NCI-H524 treated with DMSO at 0.1 percent for 48 hours (cell line): ENCODE measurements at places on chromosomes 3 and 15.

- no peak for DNase-seq
Measured at GRCh38 chr15:95897651-95898050, 432.8 kb upstream of the NR2F2 start.

DNA sequence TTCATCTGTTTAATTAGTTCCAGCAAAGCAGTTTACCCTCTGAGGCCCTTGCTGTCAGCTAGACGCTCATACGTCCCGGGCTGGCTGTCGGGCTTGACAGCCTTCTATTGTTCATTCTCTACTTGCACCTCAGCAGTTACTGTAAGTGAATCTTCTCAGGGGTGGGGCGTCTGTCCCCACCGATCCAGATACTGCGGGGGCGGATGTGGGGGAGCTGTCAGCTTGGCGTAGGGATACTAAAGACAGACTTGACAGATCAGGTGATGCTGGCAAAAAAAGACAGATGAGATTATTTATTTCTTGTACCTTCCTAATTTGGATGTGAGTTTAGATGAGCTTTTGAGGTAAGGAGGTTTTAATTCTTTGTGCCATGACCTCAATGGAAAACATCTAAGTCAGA, 315.3 kb downstream of the NR2F2 start:
- DNase-seq = no peak

DNA sequence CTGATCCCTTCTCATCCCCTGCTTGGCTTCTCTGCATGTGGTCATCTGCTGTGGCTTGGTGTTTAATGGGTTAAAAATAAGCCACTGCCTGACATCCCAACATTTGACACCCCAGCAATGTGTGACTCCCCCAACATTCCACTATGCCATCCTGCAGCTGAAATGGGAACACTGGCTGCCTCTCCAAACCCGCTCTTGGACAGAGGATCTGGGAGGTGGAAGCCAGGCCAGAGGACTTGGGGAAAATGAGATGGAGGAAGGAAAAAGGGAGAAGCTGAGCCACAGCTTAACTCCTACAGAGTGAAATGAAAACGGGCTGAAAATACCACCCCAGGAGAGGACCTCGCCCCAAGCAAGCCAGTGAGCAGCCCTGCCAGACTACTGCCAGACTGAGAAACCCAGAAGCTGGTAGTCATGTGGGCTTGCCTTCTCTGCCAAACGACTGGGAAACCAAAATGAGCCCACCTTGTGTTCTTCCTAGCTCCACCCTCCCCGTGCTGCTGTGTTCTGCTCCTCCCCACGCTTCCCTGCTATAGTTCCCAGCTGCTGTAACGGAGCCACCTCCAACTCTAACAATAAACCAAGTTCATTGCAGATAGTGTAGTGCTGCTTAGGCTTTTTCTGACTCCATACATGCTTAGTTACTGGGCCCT, 13.7 kb downstream of the MAP1A start:
- no peak for DNase-seq

DNA sequence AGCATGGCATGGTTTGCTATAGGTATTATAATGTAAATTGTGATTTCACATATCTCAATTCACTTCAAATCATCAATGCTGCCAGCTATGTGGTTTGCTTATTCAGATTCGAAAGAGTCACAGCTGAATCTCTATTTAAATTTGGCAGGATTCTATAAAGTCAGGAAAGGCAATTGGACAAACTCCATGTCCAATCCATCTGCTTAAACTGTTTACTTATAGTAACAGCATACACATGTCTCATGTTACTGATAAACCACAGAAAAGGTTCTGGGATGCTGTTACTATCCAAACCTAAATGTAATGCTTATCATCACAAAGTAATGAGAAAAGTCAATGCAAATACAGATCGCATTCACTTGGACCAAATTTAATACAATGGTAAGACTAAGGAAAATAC, 229.7 kb downstream of the ISL2 start:
- DNase-seq = no peak

GRCh38 chr15:67305506-67305905, 50.9 kb downstream of the IQCH start:
- DNase-seq = no peak

GRCh38 chr3:129104051-129104450, 17.6 kb downstream of the RAB43 start:
- no peak for DNase-seq

- DNase-seq = no peak
Measured at GRCh38 chr3:195140816-195141793, 129.9 kb downstream of the XXYLT1 start.

DNA sequence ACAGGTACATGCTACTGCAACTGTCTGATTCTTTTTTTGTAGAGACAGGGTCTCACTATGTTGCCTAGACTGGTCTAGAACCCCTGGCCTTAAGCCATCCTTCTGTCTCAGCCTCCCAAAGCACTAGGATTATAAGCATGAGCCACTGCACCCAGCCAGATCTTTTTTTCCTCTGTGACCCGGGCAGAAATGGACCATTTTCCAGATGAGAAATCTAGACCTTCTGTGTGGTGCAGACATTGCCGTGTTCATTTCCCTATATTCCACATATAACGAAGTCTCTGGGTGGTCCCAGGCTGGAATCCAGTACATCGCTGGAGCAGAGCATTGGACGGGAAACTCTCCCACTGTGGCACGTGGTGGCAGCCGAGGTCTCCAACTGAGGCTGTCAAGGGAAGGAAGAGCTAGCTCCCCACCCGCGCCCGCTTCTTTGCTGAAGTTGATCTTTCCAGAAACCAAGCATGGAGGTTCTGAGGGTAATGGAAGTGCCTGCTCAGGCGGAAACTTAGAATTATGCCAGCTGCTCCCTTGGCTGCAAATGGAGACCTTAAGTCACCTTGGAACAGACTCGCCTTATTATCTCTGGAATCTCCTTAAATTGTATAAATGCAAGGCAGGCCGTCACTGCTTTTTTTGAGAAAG, 23.1 kb upstream of the TXNRD3 start:
- no peak for DNase-seq

GRCh38 chr15:60800299-60801072, 321.5 kb upstream of the ICE2 start:
- DNase-seq = no peak

- DNase-seq = no peak
Measured at GRCh38 chr15:66827039-66827697, 125.1 kb downstream of the SMAD6 start.

DNA sequence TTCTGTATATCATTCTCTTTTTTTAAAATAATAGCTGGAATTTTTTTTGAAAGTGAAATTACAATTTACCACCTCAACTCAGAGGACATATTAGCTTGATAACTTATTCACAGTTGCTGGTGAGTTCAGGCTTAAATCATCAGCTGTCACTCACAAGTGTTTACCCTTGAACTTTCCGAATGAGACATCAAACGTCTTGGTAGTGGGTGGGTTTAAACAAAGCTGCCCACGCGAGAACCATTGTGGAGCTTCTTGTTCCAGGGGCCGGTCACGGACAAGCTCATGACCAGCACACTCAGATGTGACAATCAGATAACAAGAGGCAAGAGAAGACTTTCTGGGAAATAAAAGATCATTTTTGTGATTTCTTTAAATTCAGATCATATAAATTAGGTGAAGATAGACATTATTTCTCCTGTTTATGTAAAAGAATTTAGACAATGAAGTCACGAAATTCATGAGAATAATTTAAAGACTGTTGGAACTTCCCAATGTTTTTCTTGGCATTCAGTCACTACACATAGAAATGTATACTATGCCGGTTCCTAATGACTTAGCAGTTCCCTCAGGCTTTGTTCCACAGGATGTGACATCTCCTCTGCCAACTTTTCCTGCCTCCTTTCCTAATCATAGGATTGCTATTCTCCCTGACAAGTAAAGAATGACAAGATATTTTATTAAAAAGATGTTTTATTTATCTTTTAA, 29.3 kb downstream of the BTD start:
- DNase-seq = no peak

GRCh38 chr3:1092061-1092460, 763 bp upstream of the CNTN6 start:
- DNase-seq = no peak

GRCh38 chr3:114635878-114636277, 342.1 kb downstream of the TIGIT start:
- DNase-seq = no peak

DNA sequence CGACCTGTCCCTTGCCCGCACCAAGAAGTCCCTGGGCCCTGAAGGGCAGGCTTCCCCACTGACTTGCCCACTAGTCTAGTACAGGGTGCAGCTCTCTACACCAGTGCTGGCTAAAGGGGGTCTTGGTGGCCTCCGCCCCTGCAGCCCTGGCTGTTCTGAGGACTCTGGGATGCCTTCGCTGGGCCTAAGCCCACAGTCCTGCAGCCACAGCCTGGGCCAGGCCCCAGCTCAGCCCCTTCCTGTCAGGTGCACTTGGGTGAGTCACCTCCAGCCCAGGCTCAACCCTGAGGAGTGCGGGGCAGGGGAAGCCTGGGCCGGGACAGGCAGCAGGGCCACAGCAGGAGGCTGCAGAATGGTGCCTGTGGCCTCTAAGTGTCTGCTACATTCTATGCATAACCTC, 971 bp downstream of the C3orf22 start:
- DNase-seq = no peak

GRCh38 chr3:37591116-37591781, 270.4 kb upstream of the CTDSPL start:
- no peak for DNase-seq

GRCh38 chr15:71512682-71513006, 297.7 kb upstream of the NR2E3 start:
- DNase-seq = no peak

- no peak for DNase-seq
Measured at GRCh38 chr3:76349715-76350480, 564.5 kb upstream of the ZNF717 start.

- DNase-seq = no peak
Measured at GRCh38 chr3:29451920-29452319, 171.0 kb downstream of the RBMS3 start.

DNA sequence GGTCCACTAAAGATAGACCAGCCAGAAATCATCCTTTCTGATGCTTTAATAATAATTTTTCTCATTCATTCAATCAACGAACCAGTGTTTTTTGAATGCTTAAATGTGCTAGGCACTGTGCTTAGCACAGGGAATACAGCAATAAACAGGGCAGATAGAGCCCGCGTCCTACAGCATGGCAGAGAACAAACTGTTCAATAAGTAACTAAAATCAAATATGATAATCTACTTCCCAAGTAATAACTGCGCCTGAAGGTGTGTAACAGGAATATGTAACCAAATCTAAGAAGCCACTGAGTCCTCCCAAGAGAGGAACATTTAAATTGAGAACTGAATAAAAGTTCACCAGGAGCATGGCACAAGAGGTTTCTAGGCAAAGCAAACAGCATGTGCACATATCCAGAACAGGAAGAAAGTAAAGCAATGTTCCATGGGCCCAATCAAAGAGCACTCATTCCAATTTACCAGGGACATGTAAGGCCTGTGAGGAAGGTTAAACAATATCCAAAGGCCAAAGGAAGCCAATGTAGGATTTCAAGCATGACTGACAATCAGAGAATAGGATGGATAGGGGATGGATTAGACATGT, 311.0 kb upstream of the RARB start:
- no peak for DNase-seq

GRCh38 chr15:77631745-77632533, 773 bp downstream of the LINGO1 start:
- DNase-seq = no peak

- DNase-seq = no peak
Measured at GRCh38 chr3:146227486-146227885, 23.4 kb downstream of the PLSCR4 start.

- DNase-seq = no peak
Measured at GRCh38 chr3:108473711-108474110, 36.7 kb downstream of the MYH15 start.

DNA sequence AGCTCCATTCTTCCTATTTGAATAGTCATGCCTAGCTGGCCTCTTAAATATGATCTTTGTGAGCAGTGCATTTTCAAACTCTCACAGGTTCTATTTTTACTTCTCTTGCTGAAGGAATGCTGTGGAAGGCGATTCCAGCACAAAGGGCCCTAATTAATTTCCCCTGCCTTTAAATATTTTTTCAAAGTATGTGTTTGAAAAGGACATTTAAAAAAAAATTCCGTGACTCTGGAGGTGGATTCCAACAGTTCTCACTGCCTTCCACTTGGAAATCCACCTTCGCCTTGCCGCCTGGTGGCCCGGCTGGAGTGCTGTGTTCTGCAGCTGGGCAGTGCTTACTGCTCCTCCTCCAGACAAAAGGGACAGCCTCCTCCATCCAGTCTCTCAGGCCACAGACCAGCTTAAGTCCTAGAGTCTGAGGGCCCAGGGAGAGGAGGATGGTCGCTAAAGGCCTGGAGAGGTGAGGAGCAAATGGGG, 61.5 kb upstream of the CORO2B start:
- no peak for DNase-seq

DNA sequence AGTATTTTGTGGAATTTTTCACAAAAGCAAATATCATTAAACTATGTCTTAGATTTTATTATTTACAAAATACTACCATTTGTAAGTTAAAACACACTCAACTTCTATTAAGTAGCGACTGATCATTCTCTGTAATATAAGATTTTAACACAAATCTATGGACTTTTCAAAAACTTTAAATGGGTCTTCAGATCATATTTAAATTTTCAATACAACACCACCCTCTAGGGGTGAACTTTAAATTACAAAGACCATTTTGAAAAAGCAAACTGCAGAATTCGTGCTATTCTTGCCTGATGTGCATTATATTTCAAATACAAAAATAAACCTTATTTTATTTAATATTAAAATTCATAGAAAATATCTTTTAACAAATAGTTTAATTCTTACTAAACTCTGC, 8.2 kb upstream of the VGLL4 start:
- no peak for DNase-seq

- no peak for DNase-seq
Measured at GRCh38 chr3:154105218-154105975, 15.8 kb upstream of the ARHGEF26 start.

- no peak for DNase-seq
Measured at GRCh38 chr3:134317106-134317947, 56.9 kb downstream of the AMOTL2 start.

DNA sequence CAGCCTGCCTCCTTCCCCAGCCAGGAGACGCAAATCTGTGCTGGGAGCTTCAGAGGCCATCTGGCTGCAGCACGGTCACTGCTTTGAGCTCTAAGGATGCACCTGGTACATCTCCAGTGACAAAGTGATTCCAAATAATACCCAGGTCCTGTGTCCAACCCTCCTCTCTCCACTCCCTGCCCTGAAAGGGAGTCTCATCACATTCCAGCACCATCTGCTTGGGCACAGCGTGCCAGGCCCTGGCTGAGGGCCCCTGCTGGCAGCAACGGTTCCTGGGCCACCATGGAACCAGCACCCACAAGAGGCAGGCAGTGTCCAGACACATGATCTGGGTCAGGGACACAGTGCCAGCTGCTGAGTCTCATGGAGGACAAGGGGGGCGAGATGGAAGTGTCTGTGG, 81.3 kb downstream of the MTHFS start:
- peak; percentile 89 for DNase-seq

DNA sequence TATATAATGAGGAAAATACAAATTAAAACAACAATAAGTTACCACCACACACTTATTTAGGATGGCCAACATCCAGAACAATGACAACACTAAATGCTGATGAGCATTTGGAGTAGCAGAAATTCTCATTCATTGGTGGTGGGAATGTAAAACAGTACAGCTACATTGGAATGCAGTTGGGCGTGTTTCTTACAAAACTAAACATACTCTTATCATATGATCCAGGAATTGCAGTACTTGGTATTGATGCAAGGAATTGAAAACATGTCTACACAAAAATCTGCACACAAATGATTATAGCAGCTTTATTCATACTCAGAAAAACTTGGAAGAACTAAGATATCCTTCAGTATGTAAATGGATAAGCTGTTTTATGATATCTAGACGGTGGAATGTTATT, 594.2 kb downstream of the ZBBX start:
- DNase-seq = no peak
